ENCODE measurements at places on chromosomes 1 and 21.

DNA sequence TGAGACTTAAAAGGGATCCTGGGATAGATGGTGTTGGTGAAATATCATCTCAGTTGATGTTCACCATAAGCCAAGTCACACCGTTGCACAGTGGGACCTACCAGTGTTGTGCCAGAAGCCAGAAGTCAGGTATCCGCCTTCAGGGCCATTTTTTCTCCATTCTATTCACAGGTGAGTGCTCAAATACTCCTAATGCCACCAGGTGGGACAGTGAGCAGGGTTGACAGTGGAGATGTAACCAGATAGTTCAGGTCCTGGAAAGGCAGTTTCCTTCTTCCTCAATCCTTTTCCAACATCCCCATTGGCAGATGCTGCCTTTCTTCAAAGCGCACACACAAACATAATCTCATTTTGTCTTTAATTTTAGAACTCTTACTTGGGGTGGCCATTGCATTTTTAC is 11.6 kb downstream of the CD160 start:
- DNase-seq: no peak

GRCh38 chr1:11943619-11944018 is 9.1 kb downstream of the PLOD1 start:
- no peak for DNase-seq

DNA sequence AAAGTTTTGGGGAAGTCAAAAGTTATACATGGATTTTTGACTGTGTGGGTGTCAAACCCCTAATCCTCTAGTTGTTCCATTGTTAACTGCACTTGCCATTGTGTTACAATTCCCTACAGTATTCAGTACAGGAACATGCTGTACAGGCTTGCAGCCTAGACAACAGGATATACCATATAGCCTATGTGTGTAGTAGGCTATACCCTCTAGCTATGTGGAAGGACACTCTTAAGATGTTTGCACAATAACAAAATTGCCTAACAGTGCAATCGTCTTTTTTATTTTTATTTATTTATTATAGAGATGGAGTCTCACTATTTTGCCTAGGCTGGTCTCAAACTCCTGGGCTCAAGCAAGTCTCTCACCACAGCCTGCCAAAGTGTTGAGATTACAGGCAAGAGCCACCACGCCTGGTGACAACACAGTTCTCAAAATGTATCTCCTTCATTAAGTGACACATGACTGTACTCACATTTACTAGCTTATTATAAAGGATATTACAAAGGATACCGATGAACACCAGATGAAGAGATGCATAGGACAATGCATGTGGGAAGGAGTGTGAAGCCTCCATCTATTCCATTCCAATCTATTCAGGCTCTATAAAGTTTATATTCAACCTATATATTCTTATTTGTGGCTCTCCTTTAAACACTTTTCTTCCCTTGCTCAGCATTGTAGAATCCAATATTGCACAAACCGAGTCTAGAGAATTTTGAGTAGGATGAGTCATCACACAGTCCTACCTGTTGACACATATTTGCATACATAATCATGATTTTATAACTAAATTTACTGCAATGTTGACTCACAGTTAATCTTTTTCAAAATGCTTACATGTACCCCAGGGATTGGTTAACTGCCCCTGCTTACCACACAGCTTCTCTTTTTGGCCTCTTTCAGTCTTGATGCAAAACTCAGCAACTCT is 28.4 kb upstream of the CEP350 start:
- DNase-seq: no peak

GRCh38 chr1:53614231-53615021 is 124.5 kb downstream of the GLIS1 start:
- no peak for DNase-seq

- DNase-seq: peak; percentile 39
Measured at GRCh38 chr1:109667452-109668122, at the start of gene GSTM2. GSTM2 (plus strand) TSS chr1:109668057; CDS start chr1:109668116, 59 bp downstream.

DNA sequence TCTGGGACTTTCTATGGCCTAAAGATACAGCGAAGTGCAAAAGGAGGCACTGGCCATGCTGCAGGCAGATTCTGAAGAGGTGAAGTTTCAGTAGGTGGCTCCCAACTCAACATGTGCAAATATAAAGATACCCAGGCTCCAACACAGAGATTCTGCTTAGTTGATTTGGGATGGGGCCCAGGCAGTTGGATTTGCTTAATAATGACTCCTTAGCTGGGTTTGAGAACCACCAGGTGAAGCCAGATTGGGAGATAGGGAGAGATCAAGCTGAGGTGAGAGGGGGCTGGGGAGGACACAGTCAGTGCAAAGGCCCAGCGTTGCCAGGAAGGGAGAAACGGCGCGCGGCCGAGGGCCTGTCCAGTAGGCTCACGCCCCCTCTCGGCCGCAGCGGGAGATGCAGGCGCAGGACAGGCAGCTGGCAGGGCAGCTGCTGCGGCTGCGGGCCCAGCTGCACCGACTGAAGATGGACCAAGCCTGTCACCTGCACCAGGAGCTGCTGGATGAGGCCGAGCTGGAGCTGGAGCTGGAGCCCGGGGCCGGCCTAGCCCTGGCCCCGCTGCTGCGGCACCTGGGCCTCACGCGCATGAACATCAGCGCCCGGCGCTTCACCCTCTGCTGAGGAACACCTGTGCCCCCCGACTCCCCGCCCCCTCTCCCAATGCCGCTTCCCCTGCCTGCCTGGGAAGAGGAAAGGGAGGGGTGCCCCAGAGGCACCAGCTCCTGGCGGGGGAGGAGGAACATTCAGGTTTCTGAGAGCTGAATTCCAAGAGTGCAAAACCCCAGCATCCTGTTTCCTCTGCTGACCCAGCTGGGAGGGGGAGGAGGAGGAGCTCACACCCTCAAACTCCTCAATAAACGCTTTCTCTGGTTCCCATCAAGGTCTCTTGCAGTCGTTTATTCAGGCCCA is 1.2 kb downstream of the FAM167B start:
- peak; percentile 54 for DNase-seq

DNA sequence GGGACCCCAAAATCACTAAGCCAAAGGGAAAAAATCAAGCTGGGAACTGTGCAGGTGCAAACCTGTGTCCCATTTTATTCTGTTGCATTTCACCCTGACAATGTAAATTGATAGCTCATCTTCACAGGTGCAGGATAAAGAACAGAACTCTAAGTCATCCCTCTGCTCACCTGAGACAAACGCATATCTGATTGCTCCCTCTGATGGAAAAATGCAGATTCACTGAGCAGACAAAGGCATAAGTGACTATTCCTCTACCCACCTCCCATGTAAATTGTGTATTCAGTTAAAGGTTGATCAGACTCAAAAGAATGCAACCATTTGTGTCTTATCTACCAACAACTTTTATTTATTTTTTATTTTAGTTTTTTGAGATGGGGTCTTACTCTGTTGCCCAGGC is 644.2 kb downstream of the PTPRU start:
- no peak for DNase-seq

DNA sequence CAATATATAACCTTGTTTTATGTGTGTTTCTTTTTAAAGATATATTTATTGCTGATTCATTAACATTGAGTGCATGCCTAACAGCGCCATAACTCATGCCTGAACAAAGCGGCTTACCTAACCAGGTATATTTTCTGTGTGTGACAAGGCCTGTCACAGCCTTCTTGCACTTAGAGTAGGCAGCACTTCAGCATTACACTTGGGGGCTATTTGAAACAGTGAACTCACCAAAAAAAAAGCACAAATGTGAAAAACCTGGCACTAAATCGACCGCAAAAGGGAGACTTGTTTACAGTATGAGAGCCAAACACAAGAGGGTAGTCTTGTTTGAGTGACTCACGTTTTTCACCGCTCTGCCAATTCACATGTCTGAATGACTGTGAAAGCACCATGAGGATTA is 111.7 kb downstream of the DISP1 start:
- DNase-seq: no peak

DNA sequence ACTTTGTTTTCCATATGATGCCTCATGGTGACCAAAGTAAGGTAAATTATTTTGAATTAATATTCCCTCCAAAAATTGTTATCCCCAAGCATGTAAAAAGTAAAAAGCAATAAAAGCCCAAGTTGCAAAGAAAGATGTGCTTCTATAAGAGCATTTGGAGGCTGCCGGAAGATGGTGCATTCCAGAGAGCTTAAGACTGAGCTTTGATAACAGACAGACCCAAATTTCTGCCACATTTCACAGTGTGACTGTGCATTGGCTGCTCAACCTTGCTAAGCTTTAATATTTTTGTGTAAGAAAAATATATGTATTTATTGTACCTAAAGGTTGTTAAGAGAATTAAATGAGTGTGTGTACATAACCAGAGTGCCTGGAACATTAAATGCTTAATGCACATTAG is 67.9 kb downstream of the CYYR1 start:
- DNase-seq: no peak

GRCh38 chr1:17565461-17566252 is 26.2 kb downstream of the ARHGEF10L start:
- no peak for DNase-seq

- DNase-seq: no peak
Measured at GRCh38 chr21:38930066-38930465, 124.3 kb downstream of the ETS2 start.

DNA sequence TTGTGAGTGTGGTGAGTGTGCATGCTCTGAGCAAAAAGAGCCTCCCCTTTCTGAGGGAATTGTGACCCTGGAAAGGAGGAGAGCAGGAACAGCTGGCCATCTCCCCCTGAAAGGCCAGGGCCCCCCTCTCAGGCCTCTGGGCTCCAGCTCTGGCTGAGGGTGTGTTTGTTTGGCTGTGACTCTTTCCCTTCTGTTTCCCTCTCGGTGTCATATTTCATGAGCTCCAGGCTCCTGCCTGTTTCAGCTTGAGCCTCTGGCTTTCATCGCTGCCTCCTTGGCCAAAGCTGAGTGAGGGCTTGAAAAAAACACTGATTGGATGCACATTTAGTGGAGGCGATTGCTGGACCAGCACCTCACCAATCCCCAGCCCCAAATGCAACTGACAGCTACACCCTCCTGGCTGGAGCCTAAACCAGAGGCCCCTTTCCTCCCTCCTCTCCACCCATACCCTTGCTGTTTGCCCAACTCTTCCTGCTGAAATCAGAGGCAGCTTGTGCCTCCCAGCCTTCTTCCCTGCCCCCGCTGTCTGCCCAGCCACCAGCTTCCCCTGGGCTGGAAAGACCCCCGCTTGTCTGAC is 64.1 kb downstream of the DDR2 start:
- no peak for DNase-seq

DNA sequence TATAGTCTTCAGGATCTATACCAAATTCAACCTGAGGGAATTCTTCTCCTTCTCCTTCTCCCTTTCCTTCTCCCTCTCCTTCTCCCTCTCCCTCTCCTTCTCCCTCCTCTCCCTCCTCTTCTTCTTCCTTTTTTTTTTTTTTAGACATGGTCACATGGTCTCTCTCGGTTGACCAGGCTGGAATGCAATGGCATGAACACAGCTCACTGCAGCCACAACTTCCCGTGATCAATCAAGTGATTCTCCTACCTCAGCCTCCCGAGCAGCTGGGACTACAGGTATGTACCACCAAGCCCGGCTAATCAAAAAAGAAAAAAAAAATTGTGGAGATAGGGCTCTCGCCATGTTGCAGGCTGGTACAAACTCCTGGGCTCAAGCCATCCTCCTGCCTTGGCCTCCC is 51.5 kb downstream of the DNAI4 start:
- no peak for DNase-seq

- DNase-seq: no peak
Measured at GRCh38 chr1:47323599-47324031, 9.7 kb upstream of the STIL start.

- DNase-seq: no peak
Measured at GRCh38 chr21:30448514-30448913, 8.4 kb downstream of the KRTAP15-1 start.

DNA sequence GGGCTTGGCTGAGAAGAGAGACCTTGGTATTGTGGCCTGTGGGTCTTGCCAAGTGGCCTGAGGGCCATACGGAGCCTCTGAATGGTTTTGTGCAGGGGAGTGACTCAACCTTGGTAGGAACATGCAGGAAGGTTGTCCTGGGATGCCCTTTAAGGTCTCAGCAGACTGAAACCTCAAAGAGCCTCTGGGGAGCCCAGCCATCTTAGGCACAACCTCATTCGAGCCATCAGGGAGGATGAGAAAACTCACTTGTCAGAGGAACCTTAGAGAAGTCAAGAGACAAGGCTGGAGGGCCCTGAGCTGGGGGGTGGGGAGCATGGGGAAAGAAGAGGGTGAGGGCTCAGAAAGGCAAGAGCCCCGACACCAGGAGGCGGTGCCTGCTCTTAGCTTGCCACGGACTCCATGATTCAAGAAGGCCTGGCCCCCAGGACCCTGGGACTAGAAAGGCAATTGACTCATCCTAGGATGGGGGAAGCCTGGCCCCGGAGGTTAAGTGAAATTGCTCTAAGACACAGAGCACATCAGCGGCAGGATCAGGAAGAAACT is 13.0 kb downstream of the IFI6 start:
- DNase-seq: no peak

DNA sequence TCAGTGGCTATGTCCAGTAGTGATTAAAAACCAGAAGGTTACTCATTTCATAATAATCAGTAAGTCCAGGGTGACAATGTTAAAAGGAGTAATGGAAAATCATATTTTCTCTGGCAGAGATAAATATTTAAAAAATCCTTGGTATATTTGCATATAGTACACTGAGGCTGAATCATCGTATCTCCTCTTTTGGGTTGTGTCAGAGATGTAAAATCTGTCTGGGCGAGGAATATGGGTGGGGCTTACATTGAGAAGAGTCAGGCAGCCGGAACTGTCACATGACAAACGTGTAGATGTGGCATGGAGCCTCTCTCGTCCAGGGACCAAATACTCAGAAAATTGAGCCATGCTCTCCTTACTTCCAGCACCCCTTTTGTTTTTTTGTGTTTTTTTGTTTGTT is 120.9 kb downstream of the FMN2 start:
- no peak for DNase-seq

GRCh38 chr1:247456021-247456420 is 1.9 kb downstream of the OR2B11 start:
- DNase-seq: no peak

DNA sequence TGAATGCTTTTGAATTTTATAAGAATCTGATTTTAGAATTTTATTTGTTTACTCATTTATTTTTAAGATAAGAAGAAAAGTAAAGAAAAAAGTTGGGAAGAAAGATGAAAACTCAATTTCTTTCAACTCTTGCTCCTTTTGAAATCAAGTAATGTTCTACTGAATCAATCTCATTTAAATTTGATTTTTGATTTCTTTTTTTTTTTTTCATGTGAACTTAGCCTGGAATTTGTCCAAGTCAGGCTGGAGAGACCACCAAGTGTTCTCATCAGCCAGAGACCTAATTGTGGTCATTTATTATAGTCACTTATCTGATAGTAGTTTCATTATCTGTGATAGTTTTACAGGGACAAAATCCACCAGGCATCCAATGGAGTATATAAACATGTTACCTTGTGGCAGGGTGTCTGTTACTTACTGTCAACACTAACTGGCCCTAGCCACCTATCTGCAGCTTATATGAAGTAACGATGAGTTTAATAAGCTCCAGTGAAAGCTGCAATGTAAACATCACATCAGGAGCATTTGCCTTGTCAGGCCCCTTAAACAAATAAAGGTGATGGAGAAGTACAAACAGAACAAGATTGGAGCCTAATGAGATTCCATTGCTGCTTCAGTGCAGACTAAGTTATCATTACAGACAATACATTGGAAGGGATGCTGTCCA is 39.2 kb downstream of the HLX start:
- no peak for DNase-seq

- DNase-seq: no peak
Measured at GRCh38 chr1:214901718-214902117, 180.8 kb upstream of the KCNK2 start.

GRCh38 chr1:204828352-204828850 is 42.3 kb upstream of the NFASC start:
- no peak for DNase-seq

- DNase-seq: no peak
Measured at GRCh38 chr1:180947901-180948640, 35.4 kb downstream of the KIAA1614 start.
